Memory B cell (primary cell): ENCODE measurements at places on chromosomes 5 and 9.
A peak's percentile ranks its signal among the peaks of the same experiment; 100 is the strongest.

DNA sequence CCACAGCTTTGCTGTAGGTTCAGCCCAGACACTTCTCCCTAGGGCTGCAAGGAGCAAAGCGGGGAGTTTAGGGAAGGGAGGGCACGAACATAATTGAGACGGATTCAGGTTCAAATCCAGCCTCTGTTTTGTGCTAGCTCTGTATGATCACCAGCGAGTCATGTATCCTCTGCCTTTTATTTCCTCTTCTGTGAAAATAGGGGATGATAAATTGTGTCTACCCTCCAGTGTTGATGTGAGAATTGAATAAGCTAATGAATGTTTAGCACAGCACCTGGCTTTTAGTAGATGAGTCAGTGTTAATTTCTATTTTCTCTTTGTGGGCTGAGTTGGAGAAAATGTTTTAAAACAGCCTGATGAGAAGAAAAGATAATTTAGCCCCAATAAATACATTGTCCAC lies 6.2 kb downstream of the MLANA start:
- H3K4me1 ChIP-seq: no peaks in the 10 kb centered on the region
- no peak overlapping the region for H3K27ac ChIP-seq
- no peak for DNase-seq
- no peaks in the 10 kb centered on the region for H3K27me3 ChIP-seq
- H3K4me3 ChIP-seq: no peak overlapping the region

DNA sequence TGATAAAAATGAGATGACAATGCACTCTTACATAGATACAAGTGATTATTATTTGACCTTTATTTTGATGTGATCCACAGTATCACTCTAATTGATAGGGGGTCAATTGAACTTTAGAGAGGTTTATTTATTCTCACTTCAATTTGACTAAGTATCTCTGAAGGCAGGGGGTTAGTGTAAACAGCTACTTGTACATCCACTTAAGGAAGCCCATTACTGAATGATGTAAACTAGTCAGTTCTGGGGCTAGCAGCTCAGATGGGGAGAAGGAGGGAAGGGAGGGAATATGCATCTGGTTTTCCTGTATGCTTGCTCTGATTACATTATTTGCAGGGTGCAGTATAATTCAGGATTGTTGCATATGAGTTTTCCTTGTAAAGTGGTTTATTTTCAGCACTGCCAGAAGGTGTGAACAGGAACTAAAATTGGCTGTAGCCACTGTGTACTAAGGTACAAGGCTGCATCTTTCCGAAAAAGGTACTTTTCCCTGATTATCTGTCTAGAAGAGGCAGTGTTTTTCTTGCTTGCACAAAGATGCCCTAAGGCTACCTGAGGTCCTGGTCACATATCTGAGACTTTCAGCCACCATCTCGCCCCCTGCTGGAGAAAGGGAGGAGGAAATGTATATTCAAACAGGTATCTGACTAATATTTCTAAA lies 51.2 kb downstream of the MRPS27 start:
- H3K4me1 ChIP-seq: peaks cover 5% of the 10 kb centered on the region
- peak; percentile 35 for DNase-seq
- H3K36me3 ChIP-seq: peaks cover 8% of the 10 kb centered on the region
- H3K27ac ChIP-seq: no peak overlapping the region
- no peak overlapping the region for H3K4me3 ChIP-seq
- no peaks in the 10 kb centered on the region for H3K27me3 ChIP-seq

DNA sequence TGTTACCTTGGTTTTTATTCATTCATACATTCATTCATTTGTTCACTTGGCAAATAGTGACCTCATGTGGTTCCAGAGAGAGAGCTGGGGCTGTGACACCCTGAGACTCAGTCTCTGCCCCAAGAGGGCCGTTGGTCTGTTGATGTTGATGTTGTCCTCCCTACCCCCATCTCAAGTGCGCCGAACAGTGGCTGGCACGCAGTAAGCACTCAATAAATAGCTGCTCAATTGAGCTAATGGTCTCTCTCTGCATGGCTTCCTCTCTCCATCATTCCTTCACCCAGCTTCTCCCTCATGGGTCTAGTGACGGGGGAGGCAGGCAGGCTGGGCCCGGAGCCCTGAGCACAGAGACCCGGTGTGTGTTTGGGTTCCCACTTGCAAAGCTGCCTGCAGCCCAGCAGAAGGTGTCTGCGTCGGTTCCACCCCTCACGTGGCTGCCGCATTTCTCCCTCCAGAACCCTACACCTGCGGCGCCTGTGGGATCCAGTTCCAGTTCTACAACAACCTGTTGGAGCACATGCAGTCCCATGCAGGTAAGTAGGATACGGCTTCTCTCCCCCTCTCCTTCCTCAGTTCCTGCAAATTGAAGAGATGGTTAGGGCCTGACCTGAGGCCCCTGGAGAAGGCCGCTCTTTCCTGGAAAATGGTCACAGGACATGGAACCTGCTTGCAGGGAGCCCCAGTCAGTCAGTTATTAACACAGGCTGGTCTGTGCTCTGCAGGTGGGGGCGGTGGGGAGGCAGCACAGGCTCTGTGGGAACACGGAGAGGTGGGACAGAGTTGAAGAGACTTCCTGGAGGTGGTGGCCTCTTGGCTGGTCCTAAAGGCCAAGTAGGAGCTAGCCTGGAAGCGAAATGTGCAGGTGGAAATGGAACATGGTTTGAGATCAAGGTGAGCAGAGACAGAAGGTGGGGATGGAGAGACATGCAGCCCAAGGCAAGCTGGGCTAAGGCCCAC lies 42.0 kb downstream of the AMBP start:
- H3K27me3 ChIP-seq: no peaks in the 10 kb centered on the region
- H3K27ac ChIP-seq: no peak overlapping the region
- H3K36me3 ChIP-seq: peaks cover 7% of the 10 kb centered on the region
- H3K4me3 ChIP-seq: no peak overlapping the region

- no peak for DNase-seq
- H3K27me3 ChIP-seq: no peaks in the 10 kb centered on the region
- peak overlapping the region; percentile 77 for H3K27ac ChIP-seq
- peaks cover 40% of the 10 kb centered on the region for H3K36me3 ChIP-seq
- H3K4me3 ChIP-seq: no peak overlapping the region
Measured at GRCh38 chr5:179828756-179829421, 8.2 kb downstream of the SQSTM1 start.

- H3K27ac ChIP-seq: no peak overlapping the region
- no peak for DNase-seq
Measured at GRCh38 chr9:127710204-127710783, 3.5 kb downstream of the CFAP157 start.

- no peaks in the 10 kb centered on the region for H3K36me3 ChIP-seq
- no peaks in the 10 kb centered on the region for H3K27me3 ChIP-seq
- DNase-seq: no peak
- no peaks in the 10 kb centered on the region for H3K4me1 ChIP-seq
- H3K27ac ChIP-seq: no peak overlapping the region
Measured at GRCh38 chr5:17796757-17797396, 162.6 kb downstream of the TAF11L14 start.

DNA sequence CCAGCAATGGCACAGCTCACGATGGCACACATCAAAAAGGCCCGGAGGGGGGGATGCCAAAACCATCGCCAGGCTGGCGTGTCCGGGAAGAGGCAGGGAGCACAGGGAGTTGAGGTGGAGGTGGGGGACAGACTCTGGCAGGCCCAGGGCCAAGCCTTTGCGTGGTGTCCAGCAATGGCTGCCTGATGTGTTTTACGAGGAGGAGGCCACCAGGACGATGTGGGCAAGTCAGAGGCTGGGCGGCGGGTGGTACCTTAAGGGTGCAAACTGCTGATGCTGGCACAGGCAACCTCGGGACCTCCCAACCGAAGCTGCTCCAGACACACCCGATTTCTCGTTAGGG lies 4.7 kb downstream of the VAV2 start:
- peaks cover 3% of the 10 kb centered on the region for H3K36me3 ChIP-seq
- peak overlapping the region; percentile 74 for H3K27ac ChIP-seq
- DNase-seq: no peak
- no peaks in the 10 kb centered on the region for H3K27me3 ChIP-seq
- H3K4me3 ChIP-seq: no peak overlapping the region

GRCh38 chr9:105054491-105054890 lies 126.5 kb upstream of the ABCA1 start:
- H3K4me3 ChIP-seq: no peak overlapping the region
- H3K27ac ChIP-seq: no peak overlapping the region
- peaks cover 4% of the 10 kb centered on the region for H3K27me3 ChIP-seq
- DNase-seq: no peak
- H3K36me3 ChIP-seq: peaks cover 1% of the 10 kb centered on the region

- H3K27me3 ChIP-seq: no peaks in the 10 kb centered on the region
- H3K36me3 ChIP-seq: no peaks in the 10 kb centered on the region
- no peaks in the 10 kb centered on the region for H3K4me1 ChIP-seq
- no peak overlapping the region for H3K27ac ChIP-seq
- DNase-seq: no peak
Measured at GRCh38 chr5:158212237-158212636, 353.3 kb upstream of the CLINT1 start.

- peak overlapping the region; percentile 70 for H3K27ac ChIP-seq
- peaks cover 14% of the 10 kb centered on the region for H3K36me3 ChIP-seq
Measured at GRCh38 chr9:68996462-68996861, 17.5 kb downstream of the PRKACG start.

DNA sequence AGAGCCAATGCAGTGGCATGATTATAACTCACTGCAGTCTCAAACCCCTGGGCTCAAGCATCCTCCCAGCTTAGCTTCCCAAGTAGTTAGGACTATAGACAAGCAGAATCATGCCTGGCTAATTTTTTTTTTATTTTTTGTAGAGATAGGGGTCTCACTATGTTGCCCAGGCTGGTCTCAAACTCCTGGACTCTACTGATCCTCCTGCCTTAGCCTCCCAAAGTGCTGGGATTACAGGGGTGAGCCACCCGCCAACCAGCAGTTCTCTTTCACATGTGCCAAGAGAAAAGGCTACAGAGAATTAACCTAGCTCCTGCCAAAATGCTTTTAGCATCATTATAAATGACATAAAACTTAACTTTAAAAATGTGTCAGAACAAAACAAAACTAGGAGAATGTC lies 8.1 kb downstream of the AK3 start:
- H3K27ac ChIP-seq: no peak overlapping the region
- H3K36me3 ChIP-seq: peaks cover 10% of the 10 kb centered on the region
- no peaks in the 10 kb centered on the region for H3K27me3 ChIP-seq
- H3K4me3 ChIP-seq: no peak overlapping the region
- no peak for DNase-seq

DNA sequence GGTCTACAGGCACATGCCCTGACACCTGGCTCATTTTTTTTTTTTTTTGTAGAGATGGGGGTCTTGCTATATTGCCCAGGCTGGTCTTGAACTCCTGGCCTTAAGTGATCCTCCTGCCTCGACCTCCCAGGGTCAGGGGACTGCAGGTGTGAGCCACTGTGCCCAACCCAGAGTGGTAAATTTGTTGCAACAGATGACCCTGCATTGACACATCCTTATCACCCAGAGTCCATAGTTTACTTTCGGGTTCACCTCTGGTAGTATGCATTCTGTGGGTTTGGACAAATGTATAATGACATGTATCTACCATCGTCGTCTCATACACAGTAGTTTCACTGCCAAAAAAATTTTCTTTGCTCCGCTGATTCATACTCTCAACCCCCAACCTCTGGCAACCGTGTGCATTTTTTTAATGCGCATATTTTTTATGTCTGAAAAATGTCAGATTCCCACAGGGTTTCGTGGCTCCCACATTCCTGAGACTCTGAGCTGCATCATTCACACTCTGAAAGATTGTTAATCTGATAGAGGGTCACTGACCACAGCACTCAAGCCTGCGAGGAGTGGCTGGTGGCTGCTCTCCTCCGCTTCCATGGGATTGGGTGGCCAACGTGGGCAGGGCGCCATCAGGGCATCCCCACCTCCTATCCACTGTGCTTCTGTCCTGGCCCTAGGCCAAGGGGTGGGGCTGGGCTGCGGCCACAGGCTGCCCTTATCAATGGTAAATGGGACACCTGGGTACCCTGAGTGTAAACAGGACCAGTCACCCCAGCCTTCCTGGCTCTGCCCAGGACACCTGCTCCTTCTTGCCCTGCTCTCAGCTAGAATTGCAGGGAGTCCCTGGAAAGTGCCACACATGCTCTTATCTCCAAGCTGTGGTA lies 9.6 kb downstream of the NDST1 start:
- no peak overlapping the region for H3K27ac ChIP-seq
- H3K4me1 ChIP-seq: peaks cover 8% of the 10 kb centered on the region
- H3K4me3 ChIP-seq: no peak overlapping the region
- H3K27me3 ChIP-seq: no peaks in the 10 kb centered on the region
- peaks cover 6% of the 10 kb centered on the region for H3K36me3 ChIP-seq

DNA sequence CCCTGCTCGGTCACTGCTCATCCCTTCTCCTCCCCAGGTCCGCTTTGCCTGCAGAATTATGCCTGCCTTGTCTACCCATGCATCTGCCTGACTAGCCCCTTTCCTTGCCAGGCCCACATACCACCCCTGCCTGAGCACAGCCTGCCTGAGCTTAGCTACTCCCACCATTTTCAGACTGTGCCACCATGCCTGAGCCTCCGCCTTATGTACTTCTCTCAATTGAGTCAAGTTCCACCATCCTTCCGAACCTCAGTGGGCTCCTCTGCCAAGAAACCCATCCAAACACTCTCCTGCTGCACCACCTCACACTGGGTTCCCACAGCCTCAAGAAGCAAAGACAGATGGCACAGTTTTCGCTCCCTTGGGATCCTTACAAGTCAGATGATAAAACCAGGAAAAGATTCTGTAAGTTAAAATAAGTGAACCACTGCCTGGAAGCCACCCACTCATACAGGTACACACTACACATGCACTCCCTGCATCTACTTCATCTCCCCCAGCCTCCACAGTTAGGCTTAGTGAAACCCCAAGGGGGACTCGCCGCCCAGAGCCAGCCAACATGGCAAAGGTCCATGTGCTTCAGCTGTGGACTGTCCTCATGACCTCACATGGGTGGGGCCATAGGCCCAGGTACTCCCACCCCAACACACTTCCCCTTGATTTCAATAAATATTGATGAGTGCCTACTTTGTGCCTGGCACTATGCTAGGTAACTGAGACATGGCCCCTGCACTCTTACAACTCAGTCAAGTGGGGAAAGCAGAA lies 23.1 kb downstream of the P4HA2 start:
- H3K27ac ChIP-seq: no peak overlapping the region
- peaks cover 6% of the 10 kb centered on the region for H3K27me3 ChIP-seq
- no peaks in the 10 kb centered on the region for H3K36me3 ChIP-seq
- DNase-seq: no peak

GRCh38 chr9:132366481-132366880 lies 11.7 kb upstream of the SETX start:
- H3K36me3 ChIP-seq: peaks cover 1% of the 10 kb centered on the region
- H3K27ac ChIP-seq: no peak overlapping the region
- no peak for DNase-seq

- H3K27ac ChIP-seq: no peak overlapping the region
- no peak for DNase-seq
- H3K4me1 ChIP-seq: peaks cover 11% of the 10 kb centered on the region
- no peaks in the 10 kb centered on the region for H3K27me3 ChIP-seq
Measured at GRCh38 chr5:158601118-158601517, 498.6 kb downstream of the EBF1 start.

- no peak overlapping the region for H3K27ac ChIP-seq
- H3K27me3 ChIP-seq: peaks cover 16% of the 10 kb centered on the region
- no peaks in the 10 kb centered on the region for H3K4me1 ChIP-seq
- no peak overlapping the region for H3K4me3 ChIP-seq
- no peak for DNase-seq
Measured at GRCh38 chr5:34455098-34455497, 201.0 kb upstream of the RAI14 start.
